H54 (cell line): ENCODE measurements at places on chromosomes 7 and 10.

- no peak for DNase-seq
These were observed 11.6 kb upstream of the AQP1 start for GRCh38 chr7:30900053-30900452.

- no peak for DNase-seq
These were observed 123.4 kb downstream of the SPAG6 start for GRCh38 chr10:22468570-22469320.

DNA sequence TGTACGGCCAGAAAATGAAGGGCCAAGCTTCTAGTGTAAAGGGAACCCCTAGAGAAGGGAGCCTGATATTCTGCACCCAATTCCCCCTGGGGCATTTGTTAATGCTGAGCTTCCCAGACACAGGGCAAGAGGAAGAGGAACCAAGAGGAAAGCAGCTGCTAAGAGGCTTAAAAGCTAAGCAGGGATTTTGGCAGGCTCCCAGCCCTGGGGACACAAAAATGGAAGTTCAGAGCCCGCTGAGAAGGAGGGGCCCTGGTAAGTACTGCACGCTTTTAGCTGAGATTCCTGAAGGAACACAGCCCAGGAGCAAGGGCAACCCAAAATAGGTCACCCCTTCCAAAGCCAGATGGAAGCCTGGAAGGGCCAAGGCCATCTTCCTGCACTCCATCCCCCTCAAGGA lies 387.3 kb upstream of the MGMT start:
- no peak for DNase-seq

- DNase-seq: no peak
These were observed 4.4 kb downstream of the SPOCK2 start for GRCh38 chr10:72083790-72084459.

- no peak for DNase-seq
These were observed 125.1 kb upstream of the NRP1 start for GRCh38 chr10:33459602-33460001.

- DNase-seq: no peak
These were observed 1177.4 kb upstream of the PHF14 start for GRCh38 chr7:9796241-9796640.

- no peak for DNase-seq
These were observed at the start of gene MACC1 for GRCh38 chr7:20217193-20217948. Gene MACC1 (minus strand): TSS chr7:20217384. CDS start chr7:20161862, 55,522 bp downstream.

GRCh38 chr7:129295015-129295423 lies 70.2 kb downstream of the AHCYL2 start:
- DNase-seq: no peak

DNA sequence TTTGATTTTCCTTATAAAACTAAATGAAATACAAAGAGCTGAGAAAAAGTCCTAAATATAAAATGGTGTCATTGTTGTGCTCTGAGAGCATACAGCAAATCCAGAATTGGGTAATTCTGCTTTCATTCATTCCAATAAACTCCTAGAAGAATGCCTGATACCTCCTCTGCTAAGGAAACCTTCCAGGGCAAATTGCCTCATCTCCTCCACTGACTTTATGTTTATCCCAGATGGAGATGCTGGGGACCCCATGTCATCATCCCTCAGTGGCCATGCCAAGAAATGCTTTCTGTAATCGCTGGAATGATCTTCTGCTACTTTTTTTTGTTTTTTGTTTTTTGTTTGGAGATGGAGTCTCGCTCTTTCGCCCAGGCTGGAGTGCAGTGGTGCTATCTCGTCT lies 119.3 kb upstream of the PRKCQ start:
- no peak for DNase-seq

- no peak for DNase-seq
These were observed 3.3 kb downstream of the IMMP2L start for GRCh38 chr7:111558991-111559390.

DNA sequence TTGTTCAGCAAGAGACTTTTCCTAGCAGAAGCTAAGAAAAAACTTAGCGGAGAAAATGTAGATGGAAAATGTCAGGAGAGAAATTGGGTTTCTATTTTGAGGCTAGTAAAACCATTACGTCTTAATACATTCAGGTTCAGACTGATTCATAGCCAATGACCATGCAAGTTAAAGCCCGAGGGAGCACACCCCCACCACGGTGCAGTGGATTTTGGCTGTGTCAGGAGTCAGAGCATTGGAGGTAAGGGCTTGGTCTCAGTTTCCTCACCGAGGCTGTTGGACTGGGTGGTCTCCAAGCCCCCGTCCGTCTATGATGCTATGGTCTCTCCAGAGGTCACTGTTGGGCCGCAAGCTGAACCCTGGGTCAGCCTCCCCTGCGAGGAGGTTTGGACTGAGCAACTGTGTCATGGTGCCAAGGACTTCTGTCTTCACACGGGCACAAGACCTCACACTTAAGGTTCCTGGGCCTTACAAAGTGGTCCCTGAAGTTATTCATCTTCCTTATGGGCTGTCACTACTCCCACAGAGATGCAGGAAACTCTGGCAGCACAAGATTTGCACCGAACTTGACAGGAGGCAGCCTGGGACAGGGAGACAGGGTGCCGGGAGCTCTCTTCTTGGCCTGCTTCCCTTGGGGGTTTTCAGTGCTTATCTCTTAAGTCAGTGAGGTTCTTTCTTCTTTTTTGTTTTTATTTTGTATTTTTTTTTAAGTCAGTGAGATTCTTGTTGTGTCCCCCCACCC lies 186.8 kb downstream of the PHTF2 start:
- no peak for DNase-seq

- DNase-seq: no peak
These were observed 55.2 kb downstream of the HYCC1 start for GRCh38 chr7:22958742-22959141.

- no peak for DNase-seq
These were observed 67.0 kb upstream of the ITGB1 start for GRCh38 chr10:33025039-33025438.

- DNase-seq: no peak
These were observed 906.2 kb downstream of the LRMDA start for GRCh38 chr10:76337641-76338040.

- DNase-seq: no peak
These were observed 4.4 kb upstream of the UBE2D1 start for GRCh38 chr10:58330431-58330830.

DNA sequence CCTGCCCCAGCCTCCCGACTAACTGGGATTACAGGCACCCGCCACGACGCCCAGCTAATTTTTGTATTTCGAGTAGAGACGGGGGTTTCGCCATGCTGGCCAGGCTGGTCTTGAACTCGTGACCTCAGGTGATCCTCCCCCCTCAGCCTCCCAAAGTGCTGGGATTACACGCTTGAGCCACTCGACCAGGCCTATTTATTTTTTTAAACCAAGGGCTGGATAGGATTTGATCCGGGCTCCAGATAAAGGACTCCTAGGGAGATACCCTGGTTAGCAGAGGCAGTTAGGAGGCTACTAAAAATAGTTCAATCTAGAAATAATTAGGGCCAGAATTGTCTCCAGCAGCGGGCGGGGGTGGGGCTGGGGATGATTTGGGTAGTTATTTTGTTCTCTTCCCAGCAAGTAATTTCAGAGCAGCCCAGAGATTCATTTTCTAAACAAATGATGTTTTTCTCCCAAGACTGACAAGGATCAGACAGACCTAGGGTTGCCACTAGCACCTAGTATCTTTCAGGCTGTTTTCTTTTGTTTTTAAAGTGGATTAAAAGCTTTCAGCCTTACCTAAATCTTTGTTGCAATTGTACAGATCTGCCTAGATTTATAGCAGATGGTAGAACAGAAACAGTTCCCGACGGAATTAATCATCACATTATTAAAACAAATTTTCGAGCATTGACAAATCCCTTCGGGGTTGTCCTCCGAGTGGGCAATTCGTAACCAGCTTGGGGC lies 859 bp upstream of the SMC3 start:
- no peak for DNase-seq

- DNase-seq: peak; percentile 76
These were observed 256.4 kb upstream of the PHYHIPL start for GRCh38 chr10:58919927-58920654.

DNA sequence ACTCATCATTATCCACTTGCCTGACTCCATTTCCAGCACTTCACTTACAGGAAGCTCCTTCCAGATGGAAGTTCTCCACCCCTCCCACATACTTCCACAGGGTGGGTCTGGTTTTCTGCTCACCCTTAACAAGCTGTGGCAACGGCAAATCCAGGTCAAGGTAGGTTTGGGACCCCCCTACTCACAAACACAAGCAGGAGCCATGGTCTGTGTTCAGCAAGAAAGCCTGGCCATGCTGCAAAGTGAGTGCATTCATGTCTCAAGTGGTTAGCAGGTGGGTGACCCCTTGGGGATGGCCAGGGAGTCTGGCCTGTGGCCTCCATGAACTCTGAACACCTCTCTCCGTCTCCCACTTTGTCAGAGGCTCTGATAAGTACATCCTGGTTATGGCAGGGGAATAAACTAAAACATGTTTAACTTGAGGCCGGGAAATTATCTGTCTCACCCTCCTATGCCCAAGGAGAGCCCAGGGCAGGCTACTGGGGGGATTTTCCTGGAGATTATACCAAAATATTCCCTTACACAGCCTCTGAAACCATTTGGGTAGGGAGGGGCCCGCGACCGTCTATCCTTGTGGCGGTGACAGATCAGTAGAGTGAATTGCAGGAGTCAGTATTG lies 844 bp downstream of the XPNPEP1 start:
- no peak for DNase-seq

DNA sequence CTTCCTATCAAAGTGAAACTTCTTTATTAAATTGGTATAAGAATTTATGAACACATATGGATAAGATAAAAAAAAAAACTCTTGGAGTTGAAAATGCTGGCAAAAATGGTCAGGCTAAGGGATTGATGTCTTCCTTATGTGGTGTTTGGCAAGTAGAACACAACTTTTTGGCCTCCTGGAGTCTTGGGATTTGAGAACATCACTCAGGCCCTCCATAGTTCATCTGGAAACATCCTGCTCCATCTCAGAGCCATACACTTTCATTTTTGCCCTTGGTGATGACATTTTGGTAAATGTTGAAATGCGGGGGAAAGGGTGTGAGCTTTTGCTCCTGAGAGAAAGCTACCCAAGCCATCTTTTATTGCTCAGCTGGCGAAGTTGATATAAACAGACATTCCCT lies 27.5 kb upstream of the BTBD16 start:
- no peak for DNase-seq

DNA sequence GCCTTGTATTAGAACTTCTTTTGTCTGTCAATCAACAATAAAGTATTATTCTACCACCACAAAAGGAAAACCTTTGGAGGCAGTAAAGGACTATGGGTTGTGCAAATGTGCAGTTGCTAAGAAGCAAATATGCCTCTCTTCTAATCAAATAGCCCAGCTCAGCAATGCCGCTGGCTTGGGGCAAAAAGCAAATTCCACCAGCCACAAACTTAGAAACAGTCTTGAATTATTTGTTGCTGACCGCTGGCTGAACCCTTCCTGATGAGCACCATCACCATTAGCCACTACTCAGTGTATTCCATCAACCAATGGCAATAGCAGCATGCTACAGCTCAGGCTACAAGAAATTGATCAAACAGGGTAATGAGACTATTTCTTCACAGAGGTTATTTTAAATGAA lies 51.0 kb downstream of the SKAP2 start:
- DNase-seq: no peak

DNA sequence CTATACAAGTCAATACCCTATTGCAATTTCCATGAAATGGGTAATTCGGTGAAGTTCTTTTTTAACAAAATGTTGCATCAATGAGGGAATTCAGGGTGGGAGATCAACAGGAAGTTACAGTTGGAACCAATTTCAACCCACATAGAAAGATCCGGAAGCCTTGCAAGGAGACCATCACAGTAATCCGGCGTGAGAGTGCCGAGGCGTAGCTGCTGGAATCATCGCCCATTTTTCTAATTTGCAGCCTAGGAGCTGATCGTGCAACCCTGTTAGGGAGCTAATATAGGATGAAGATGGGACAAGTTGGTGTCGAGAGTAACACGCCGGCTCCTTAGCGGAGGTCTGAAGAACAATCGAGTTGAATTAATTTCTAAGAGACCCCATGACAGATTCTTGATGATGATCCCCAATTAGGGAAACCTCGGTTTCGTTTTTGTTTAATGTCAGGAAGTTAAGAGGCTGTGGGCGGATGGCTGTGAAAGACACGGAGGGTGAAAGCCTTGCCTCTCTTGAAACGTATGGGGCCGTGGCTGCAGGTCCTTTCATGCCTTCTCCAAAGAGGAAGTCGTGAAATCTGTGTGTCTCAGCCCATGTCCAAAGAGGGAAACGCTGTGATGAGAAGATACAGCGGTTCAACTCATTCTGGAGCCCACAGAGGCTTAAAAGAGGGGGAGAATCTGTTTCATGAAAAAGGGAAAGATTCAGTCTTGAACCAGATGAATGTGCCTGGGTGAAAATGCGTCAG lies 51.2 kb upstream of the CARD11 start:
- no peak for DNase-seq

DNA sequence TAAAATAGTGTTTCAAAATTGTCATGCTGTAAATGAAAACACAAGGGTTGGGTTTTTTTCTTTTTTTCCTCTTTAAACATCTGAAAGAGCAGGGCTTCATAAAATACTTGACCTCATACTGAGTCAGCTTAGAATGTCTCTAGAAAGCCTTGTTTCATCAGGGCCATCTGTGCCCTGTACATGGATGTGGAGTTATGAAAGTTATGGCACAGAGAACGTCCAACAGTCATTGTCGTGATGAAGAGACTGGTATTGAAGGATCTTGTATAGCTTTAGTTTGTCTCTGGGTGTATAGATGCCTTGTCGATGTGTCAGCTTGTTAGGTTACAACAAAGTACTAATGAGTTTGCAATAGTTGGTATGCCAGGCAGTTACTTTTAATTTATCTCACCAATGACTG lies 127.3 kb downstream of the FAM204A start:
- DNase-seq: no peak

GRCh38 chr7:32018845-32019578 lies 51.2 kb downstream of the PDE1C start:
- no peak for DNase-seq

- DNase-seq: no peak
These were observed 183.3 kb downstream of the STK31 start for GRCh38 chr7:23893176-23893941.

DNA sequence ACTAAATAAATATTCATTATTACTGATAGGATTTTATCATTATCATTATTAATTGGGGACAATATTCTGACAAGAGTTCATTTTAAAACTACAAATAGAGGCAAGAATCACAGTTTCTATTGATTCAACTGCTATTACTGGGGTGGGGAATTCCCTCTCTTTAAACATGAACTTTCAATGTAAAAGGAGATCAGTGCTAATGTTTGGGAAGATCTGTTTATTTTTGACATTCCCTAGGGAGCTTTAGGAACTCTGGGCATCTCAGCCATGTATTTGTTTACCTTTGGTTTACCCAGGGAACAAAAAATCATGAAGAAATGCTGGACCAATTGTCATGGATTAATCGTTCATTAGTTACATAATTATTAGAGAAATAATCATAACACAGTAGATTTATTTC lies 443.2 kb upstream of the AKR1E2 start:
- DNase-seq: no peak

- no peak for DNase-seq
These were observed 2.9 kb downstream of the GPR158 start for GRCh38 chr10:25177754-25178135.

DNA sequence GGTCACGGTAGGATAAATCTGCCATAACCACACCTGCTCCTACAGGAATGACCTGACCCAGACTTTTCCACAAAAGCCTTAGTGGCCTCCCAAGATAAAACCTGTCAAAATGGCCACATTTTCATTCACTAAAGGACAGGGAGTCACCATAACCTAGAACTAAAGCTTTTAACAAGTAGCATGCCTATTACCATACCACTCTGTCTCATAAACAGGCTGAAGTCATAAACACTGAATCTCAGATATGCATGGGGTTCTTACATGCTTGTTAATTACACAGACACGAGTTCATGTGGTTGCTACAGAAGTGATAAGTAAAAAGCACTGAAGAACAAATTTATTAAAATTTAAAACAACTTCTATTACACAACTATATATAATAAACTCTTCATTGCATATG lies 56.0 kb downstream of the HIPK2 start:
- DNase-seq: no peak

- DNase-seq: no peak
These were observed 90.0 kb downstream of the SLIT1 start for GRCh38 chr10:97095701-97096260.
